ENCODE measurements at places on chromosomes 4 and X. TPM values are rescaled to one million over a fixed set of nuclear protein-coding genes. Genes with fewer than 3 reads are reported as not detected.

DNA sequence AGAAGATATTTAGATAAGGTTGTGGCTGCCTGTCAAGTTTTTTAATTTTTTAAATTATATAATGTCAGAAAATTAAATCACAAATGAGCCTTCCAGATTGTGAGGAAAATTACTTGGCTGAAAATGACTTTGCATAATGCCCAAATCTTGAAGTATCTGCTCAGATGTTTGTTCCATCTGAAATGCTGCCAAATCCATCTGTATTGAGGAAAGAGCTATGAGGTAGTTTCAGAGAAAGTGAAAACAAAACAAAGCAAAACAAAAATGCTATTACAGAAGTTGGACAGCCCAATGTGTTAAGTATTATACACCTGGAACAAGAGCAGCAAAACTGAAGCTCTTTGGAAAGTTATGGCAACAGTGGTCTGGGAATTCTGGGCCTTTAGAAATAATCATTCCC is 23.3 kb upstream of the GUCY1B1 start:
- DNase-seq = peak; percentile 48
- no peak overlapping the region for H3K4me3 ChIP-seq
- H3K36me3 ChIP-seq = peaks cover 11% of the 10 kb centered on the region
- H3K27ac ChIP-seq = no peak overlapping the region
- no peaks in the 10 kb centered on the region for H3K27me3 ChIP-seq
- peaks cover 29% of the 10 kb centered on the region for H3K4me1 ChIP-seq

Gene TMEM156
- not detected for polyA plus RNA-seq

Gene APOO
- polyA plus RNA-seq = 161 TPM

DNA sequence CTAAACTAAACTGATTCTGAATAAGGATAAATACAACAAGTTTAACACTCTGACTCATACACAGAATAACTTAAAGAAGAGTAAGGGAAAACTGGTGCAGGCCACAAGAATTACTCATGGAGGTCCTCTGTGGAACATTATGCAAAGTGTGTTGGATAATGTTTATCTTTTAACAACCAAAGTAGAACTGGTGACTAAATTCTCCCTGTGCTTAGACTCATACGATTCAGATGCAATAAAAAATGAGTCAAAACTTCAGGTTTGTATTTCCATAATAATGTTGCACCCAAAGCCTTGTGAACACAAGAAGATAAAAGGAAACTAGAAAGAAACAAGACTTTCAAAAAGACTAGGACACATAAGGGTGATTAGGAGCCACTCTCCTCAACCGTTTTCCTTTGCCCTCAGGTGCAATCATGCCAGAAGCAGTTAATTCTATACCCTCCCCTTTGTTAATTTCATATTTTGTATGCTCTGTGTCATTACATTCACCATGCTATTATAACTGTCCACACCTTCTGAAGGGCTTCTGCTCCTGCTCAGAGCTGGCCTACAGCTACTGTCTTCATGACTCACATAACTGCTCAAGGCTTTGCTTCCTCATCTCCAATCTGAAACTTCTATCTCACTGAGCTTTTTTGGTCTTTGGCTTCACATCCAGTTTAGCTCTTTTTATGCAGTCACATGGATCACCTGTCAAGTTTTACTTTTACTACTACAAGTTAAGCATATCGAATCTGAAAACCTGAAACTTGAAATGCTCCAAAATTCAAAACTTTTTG is 60.2 kb downstream of the KCNIP4 start:
- H3K4me1 ChIP-seq = no peaks in the 10 kb centered on the region
- H3K4me3 ChIP-seq = no peak overlapping the region
- H3K27ac ChIP-seq = no peak overlapping the region
- H3K27me3 ChIP-seq = no peaks in the 10 kb centered on the region
- DNase-seq = peak; percentile 62

GRCh38 chrX:38233891-38234667 is 13.4 kb upstream of the SRPX start:
- peak; percentile 95 for DNase-seq
- no peak overlapping the region for H3K27ac ChIP-seq
- no peaks in the 10 kb centered on the region for H3K27me3 ChIP-seq
- H3K4me1 ChIP-seq = no peaks in the 10 kb centered on the region
- H3K36me3 ChIP-seq = no peaks in the 10 kb centered on the region
- no peak overlapping the region for H3K4me3 ChIP-seq

DNA sequence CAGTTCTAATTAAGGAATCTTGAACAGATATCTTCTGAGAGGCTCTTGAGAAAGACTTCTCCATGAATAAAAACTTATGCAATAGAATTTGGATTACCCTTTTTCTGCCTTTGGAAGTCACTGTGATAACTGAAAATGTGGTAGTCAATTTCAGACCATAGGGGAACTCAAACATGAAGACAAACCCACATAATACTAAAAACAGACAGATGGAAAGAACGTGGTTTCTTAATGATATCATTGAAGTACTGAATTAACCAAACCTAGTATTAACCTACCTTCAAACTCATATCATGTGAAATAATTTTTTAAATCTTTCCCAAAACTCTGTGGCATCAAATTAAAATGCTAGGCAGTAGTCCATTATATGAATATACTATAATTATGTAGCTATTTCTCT is 153.5 kb downstream of the CAMK2D start:
- H3K27ac ChIP-seq = no peak overlapping the region
- no peaks in the 10 kb centered on the region for H3K27me3 ChIP-seq
- DNase-seq = no peak

GRCh38 chr4:88211473-88212252 is 53.2 kb upstream of the ABCG2 start:
- H3K36me3 ChIP-seq = no peaks in the 10 kb centered on the region
- H3K27me3 ChIP-seq = no peaks in the 10 kb centered on the region
- H3K27ac ChIP-seq = no peak overlapping the region
- no peak overlapping the region for H3K4me3 ChIP-seq
- DNase-seq = peak; percentile 73
- H3K4me1 ChIP-seq = no peaks in the 10 kb centered on the region

DNA sequence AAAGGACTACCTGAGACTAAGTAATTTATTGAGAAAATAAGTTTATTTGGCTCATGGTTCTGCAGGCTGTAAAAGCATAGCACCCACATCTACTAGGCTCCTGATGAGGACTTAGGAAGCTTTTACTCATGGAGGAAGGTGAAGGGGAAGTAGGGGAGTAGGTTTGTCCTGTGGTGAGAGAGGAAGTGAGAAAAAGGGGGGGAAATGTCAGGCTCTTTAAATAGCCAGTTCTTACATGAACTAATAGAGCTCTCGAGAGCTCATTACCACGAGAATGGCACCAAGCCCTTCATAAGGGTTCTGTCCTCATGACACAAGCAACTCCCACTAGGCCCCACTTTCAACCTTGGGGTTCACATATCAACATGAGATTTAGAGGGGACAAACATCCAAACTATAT is 125.5 kb upstream of the NRK start:
- no peaks in the 10 kb centered on the region for H3K36me3 ChIP-seq
- no peak for DNase-seq
- H3K4me1 ChIP-seq = no peaks in the 10 kb centered on the region
- H3K4me3 ChIP-seq = no peak overlapping the region
- H3K27me3 ChIP-seq = no peaks in the 10 kb centered on the region

- H3K27ac ChIP-seq = no peak overlapping the region
- no peaks in the 10 kb centered on the region for H3K4me1 ChIP-seq
- peaks cover 11% of the 10 kb centered on the region for H3K27me3 ChIP-seq
- DNase-seq = no peak
- no peaks in the 10 kb centered on the region for H3K36me3 ChIP-seq
- H3K4me3 ChIP-seq = no peak overlapping the region
Measured at GRCh38 chr4:174204164-174204831, 79.2 kb downstream of the FBXO8 start.

DNA sequence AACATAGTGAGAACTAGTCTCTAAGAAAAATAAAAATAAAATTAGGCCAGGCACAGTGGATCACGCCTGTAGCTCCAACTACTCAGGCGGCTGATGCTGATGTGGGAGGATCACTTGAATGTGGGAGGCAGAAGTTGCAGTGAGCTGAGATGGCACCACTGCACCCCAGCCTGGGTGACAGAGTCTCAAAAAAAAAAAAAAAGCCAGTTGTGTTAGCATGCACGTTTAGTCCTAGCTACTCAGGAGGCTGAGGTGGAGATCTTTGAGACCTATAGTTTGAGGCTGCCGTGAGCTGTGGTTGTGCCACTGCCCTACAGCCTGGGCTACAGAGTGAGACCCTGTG is 2.5 kb downstream of the DCK start:
- no peak for DNase-seq
- H3K27me3 ChIP-seq = no peaks in the 10 kb centered on the region
- no peak overlapping the region for H3K4me3 ChIP-seq
- no peak overlapping the region for H3K27ac ChIP-seq
- H3K4me1 ChIP-seq = no peaks in the 10 kb centered on the region
- H3K36me3 ChIP-seq = no peaks in the 10 kb centered on the region

Gene PSAPL1
- polyA plus RNA-seq = 5.9 TPM

DNA sequence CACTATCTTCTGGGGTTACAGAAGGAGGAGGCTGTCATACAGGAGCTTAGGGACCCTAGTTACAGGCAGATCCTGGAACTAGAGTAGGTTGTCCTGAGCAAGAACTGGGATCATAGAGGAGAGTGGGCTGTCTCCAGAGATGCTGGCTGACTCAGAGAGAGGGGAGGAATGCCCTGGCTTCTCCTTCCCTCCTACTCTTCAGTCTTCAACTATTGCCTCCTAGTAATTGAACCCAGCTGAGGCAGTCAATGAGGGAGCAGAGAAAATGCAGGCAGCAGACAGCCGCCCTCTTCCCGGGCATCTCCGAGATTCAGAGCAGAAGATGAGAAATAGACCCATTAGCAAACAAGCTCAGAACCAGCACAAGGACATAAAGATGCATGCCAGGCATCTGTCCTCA is 118.3 kb upstream of the PDE5A start:
- peaks cover 3% of the 10 kb centered on the region for H3K4me1 ChIP-seq
- DNase-seq = no peak
- no peaks in the 10 kb centered on the region for H3K36me3 ChIP-seq

Gene SORCS2
- polyA plus RNA-seq = 4.4 TPM

DNA sequence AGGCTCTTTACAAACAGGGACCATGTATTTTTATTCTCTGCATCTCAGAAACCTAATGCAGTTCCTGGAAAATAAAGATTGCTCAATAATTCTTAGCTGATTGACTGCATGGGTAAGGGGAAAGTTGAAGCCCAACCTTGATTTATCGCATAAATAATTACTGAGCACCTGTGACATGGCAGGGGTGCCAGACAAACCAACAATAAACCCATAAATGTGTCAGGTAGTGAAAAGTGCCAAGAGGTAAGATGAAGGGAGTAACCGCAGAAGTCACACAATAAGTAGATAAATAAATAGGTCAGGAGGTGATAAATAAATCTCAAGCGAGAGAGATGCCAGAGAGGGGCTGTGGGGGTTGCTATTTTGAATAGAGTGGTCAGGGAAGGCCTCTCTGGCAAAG is 20.1 kb upstream of the AP1S2 start:
- H3K27ac ChIP-seq = no peak overlapping the region
- H3K36me3 ChIP-seq = no peaks in the 10 kb centered on the region
- H3K4me1 ChIP-seq = no peaks in the 10 kb centered on the region
- DNase-seq = no peak

- H3K4me1 ChIP-seq = peaks cover 57% of the 10 kb centered on the region
- peak overlapping the region; percentile 98 for H3K4me3 ChIP-seq
- peak overlapping the region; percentile 100 for H3K27ac ChIP-seq
- H3K36me3 ChIP-seq = peaks cover 2% of the 10 kb centered on the region
- DNase-seq = no peak
Measured at GRCh38 chrX:24150898-24151297, 1.4 kb downstream of the ZFX start.

- peak overlapping the region; percentile 76 for H3K27ac ChIP-seq
- H3K36me3 ChIP-seq = peaks cover 37% of the 10 kb centered on the region
- no peaks in the 10 kb centered on the region for H3K27me3 ChIP-seq
- peaks cover 6% of the 10 kb centered on the region for H3K4me1 ChIP-seq
- peak; percentile 8 for DNase-seq
Measured at GRCh38 chr4:73103799-73104503, 34.4 kb upstream of the COX18 start.

Gene TRIM2
- polyA plus RNA-seq = 18.8 TPM

GRCh38 chr4:10893395-10893794 is 208.8 kb upstream of the CLNK start:
- H3K4me3 ChIP-seq = no peak overlapping the region
- DNase-seq = peak; percentile 8
- H3K36me3 ChIP-seq = no peaks in the 10 kb centered on the region
- no peak overlapping the region for H3K27ac ChIP-seq

GRCh38 chrX:103686199-103687072 is at the start of gene MORF4L2:
TSS of gene MORF4L2 (minus strand) at chrX:103686699. CDS start at chrX:103677027, 9,672 bp downstream.
- peak within 1 kb of the TSS; percentile 97 for H3K4me3 ChIP-seq
- H3K4me1 ChIP-seq = peaks cover 14% of the 10 kb centered on the region

- H3K4me3 ChIP-seq = no peak overlapping the region
- DNase-seq = no peak
Measured at GRCh38 chr4:86819561-86819960, 29.6 kb downstream of the SLC10A6 start.

DNA sequence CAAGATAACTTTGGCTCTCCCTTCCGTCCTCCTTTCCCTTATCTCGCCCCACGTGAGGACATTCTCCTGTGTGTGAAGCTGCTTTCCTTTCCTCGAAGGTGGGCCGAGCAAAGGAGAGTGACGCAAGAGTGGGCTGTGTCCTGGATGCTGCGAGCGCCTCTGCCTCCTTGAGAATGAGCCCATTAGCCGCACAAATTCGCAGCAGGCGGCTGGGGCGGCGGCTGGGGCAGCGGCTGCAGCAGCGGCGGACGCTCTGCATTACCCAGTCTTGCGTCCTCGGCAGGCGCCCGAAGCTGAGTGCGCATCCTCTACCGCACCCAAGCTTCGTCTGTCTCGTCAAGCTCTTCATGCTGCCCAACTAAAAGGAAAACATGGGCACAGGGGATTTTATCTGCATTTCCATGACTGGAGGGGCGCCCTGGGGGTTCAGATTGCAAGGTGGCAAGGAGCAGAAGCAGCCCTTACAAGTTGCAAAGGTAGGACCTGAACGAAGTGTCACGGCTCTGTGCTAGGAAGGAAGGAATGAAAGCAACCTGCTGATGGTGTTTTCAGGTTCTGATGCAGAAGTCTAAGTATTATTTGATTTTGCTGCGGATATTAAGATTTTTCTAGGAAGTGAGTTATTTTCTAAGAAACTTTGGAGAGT is at the start of gene SYNPO2:
Gene SYNPO2 (plus strand): TSS at position 189 of the 646 bp plus-strand sequence. CDS start 183 bp downstream, at position 372.
- H3K27ac ChIP-seq = peak within 1 kb of the TSS; percentile 47
- H3K4me3 ChIP-seq = peak within 1 kb of the TSS; percentile 75
- H3K36me3 ChIP-seq = no peaks in the 10 kb centered on the region
- H3K4me1 ChIP-seq = peaks cover 24% of the 10 kb centered on the region
- DNase-seq = peak; percentile 96
- no peaks in the 10 kb centered on the region for H3K27me3 ChIP-seq

- H3K36me3 ChIP-seq = no peaks in the 10 kb centered on the region
- no peak overlapping the region for H3K27ac ChIP-seq
- no peak overlapping the region for H3K4me3 ChIP-seq
- no peaks in the 10 kb centered on the region for H3K4me1 ChIP-seq
- DNase-seq = no peak
Measured at GRCh38 chr4:149076401-149076800, 634.2 kb upstream of the NR3C2 start.

DNA sequence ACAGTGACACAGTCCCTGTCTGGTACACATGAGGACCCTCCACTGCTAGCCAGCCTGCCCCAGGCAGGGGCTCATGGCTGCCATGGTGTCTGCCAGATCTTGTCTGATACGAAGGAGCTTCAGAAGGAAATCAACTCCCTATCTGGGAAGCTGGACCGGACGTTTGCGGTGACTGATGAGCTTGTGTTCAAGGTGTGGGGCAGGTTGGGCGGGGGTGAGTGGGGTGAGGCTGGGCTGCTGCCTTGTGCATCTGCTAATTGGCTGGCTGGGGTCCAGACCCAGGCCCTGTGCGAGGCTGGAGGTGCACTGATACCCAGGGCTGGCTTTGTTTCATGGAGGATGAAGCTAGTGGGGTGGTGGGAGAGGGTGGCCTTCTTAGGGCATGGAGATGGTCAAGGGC is 13.8 kb downstream of the CCDC22 start:
- H3K27ac ChIP-seq = no peak overlapping the region
- H3K36me3 ChIP-seq = no peaks in the 10 kb centered on the region
- H3K27me3 ChIP-seq = no peaks in the 10 kb centered on the region
- no peak for DNase-seq
- no peak overlapping the region for H3K4me3 ChIP-seq
- no peaks in the 10 kb centered on the region for H3K4me1 ChIP-seq
